NCI-H1105 (cell line): ENCODE measurements at places on chromosomes 2 and 18.

- no peak for DNase-seq
Observed at GRCh38 chr18:710418-711300, 1.8 kb downstream of the ENOSF1 start.

GRCh38 chr2:171530378-171530777, 8.1 kb downstream of the CYBRD1 start:
- DNase-seq, result no peak

GRCh38 chr2:70977605-70978205, 725 bp upstream of the ANKRD53 start:
- peak; percentile 39 for DNase-seq

DNA sequence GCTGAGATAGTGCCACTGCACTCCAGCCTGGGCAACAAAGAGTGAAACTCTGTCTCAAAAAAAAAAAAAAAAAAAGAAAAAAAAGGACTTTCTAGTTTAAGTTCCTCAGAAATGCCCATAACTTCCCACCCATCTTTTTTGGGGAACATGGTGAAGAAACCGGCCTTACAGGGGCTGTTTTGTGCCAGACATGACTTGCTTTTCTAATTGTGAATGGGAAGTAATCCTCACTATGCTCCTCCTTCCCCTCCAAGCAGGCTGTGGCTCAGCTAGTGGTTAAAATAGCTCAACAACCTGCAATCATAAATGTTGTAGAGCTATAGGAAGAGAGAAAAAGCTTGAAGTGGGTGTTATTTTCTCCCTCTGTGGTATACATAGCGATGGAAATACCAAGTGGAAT, 34.1 kb upstream of the OLA1 start:
- DNase-seq, result no peak

DNA sequence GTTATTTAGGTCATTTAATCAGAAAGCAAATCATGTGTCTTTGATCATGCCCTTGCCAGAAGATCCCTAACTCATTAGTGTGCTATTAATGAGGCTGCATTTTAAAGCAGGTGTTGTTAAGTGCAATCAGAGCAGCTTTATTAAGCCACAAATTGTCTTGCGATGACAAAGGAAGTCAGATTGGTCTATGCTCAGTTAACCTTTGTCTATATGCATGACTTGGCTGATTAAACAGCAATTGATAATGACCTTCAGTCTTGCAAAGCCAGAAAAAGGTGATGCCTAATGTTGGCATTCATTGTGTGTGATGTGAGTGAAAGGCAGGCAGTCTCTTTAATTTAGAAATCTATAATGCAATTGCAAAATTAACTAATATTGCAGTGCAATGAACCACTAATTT, 166.9 kb downstream of the RND3 start:
- peak; percentile 29 for DNase-seq

DNA sequence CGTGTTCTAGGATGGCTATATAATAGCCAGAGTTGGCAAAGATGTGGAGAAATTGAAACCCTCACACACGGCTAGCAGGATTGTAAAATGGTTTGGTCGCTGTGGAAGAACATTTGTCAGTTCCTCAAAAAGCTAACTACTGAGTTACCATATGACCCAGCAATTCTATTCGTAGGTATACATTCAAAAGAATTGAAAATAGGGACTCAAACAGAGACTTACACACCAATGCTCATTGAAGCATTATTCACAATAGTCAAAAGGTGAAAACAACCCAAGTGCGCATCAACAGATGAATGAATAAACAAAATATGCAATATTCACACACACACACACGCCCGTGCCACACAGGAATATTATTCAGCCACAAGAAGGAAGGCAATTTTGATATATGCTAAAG, 98.7 kb downstream of the PLA2R1 start:
- DNase-seq, result no peak

- no peak for DNase-seq
Observed at GRCh38 chr18:76431437-76432273, 63.4 kb downstream of the ZNF516 start.

DNA sequence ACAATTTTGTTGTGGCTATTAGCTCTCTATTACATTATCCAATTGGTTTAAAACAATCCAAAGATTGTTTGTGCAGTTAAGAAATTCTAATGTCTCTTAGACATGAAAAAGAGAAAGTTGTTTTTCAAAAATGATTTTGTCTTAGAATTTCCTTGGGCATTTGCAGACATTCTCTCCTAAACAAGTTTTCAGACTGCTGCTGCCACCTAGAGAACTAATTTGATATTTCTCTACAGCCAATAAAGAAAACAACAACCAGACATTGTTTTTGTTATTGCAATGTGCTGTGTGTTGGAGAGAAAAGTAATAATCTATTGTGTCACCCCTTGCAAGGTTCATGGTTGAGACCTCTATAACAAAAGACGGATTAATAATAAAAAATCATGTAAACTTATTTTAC, 119.0 kb upstream of the SYT4 start:
- DNase-seq, result peak; percentile 14

DNA sequence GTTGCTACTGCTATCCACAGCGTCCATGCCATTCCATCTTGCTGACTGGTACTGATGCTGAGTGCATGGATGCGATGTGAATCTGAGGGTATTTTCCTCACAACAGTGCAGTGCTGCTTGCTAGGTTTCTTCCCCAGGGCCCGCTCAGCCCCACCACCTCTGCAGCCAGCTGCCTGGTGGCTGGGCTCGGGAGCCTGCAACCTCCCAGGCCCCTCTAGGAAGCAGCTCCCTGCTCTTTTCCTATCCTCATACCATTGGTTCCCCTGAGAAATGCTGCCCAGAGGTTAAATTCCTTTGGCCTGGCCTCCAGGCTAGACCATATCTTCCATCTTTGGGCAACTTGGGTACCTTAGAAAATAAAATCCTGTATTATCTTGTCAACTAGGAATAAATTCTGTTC, 413.6 kb downstream of the TGIF1 start:
- DNase-seq, result no peak

- no peak for DNase-seq
Observed at GRCh38 chr2:70354264-70354949, 52.5 kb upstream of the FAM136A start.

- DNase-seq, result no peak
Observed at GRCh38 chr2:108958002-108958401, 31.0 kb downstream of the EDAR start.

GRCh38 chr2:99643787-99644418, 154.1 kb upstream of the REV1 start:
- DNase-seq, result no peak

- DNase-seq, result no peak
Observed at GRCh38 chr2:172260336-172260735, 157.6 kb upstream of the DLX2 start.

DNA sequence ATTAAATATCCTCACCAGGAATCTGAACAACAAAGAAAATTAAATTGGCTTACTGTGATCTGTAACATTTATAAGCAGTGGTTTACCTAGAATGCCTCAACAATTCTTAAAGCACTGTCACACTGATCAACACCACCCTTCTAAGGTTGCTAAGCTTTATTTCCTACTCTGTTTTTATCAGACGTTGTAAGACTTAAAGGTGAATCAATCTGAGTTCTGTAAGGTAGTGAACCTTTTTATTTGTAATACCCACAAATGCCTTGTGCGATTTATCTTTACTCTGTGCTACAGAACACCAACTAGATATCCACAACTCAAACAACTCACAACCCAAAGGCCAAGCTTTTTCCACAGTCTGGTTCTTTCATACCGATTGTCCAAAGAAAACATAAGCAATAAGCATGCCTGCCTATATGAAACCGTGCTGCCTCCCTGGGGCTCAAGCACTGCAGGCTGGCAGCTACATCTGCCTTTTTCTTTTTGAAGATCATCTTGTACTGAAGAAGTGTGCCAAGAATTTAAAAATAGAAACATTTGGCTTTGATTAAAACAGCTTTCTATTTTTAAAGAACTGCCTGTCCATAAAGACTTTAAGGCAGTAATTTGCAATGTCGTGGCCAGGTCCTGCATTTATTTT, 490.7 kb downstream of the NUP35 start:
- no peak for DNase-seq

DNA sequence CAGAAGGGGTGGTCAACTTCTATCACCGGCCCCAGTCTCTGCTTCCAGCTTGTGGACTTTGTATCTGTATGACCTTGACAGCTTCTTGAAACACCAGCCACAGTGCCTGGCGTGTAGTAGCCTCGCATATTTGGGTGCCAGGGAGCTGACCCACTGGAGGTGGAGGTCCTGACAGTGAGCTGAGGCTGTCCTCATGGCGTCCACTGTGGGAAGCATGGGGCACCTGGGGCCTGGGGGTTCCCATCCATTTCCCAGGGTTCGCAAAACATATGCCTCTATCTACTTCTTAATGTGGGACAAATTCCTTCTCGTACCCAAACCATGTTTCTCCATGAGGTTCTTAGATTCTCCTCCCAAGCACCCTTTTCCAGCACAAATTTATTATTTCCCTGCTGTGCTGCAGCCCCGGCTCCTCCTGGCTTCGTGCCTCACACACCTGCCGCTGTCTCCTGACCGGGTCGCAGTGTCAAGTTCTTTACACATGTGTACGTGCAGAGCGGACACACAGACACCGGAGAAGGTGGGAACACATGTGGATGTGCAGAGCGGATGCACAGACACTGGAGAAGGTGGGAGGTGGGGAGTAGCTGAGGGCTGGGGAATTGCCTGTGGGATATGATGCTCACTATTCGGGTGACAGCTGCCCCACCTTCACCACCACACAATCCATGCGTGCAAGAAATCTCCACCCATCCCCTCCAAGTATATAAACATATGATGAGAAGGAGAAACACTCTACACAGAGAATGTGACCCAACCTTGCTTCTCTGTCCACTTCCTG, 23.4 kb downstream of the TMEM18 start:
- DNase-seq, result no peak

DNA sequence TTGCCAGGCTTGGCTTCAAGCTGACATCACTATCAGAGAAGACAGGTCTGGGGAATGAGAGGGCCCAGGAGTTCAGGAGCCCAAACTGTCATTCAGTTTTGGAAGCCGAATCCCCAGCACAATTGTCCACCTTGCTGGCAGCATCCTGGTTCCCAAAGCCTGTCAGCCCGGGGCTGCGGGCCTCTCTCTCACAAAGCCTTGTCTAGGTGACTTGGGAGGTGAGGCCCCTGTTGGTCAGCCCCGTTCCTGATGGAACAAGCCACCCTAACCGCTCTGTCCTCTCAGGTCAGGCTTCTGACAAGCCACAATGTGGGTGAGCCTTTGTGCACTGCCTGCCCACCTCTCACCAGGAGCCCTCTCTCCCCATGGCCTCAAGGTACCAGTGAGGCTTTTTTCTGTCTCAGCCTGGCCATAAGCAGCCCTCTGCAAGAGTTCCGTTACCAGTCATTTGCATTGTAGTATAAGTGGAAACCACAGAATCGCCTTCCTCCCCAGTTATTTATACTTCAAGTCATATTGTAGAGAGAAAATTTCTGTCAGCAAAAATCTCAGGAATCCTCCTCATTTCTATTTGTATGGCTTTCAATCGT, 100.6 kb downstream of the MSH2 start:
- no peak for DNase-seq

DNA sequence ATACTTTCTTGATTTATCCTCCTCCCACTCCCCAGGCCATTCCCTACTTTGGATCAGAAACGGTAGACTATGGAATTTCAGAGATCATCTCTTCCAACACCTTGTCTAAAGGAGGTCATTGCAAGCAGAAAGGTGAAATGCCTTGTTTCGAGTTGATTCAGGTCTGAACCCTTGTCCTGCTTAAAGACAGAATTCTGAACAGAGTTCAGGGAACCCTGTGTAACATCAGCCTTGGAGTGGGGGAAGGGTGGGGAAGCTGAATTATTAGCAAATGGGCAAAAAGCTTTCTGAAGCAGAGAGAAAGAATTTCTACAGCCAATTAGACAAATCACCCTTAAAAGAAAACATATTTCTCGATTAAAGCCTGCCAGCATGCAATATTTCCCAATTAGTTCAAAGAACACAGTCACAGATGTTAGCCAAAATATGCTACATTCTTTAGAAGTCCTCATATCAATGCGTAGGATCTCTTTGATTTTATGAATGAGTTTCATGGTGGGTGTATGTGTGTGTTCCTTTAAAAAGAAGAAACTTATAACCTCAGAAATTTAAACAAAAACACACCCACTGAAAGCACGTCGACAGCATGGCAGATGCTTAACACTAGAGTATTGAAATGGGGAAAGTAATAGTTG, 353.1 kb downstream of the RND3 start:
- no peak for DNase-seq

GRCh38 chr2:197498235-197498936, 1.3 kb downstream of the HSPD1 start:
- DNase-seq, result no peak

GRCh38 chr2:26245810-26246209, 1.1 kb downstream of the HADHB start:
- no peak for DNase-seq

DNA sequence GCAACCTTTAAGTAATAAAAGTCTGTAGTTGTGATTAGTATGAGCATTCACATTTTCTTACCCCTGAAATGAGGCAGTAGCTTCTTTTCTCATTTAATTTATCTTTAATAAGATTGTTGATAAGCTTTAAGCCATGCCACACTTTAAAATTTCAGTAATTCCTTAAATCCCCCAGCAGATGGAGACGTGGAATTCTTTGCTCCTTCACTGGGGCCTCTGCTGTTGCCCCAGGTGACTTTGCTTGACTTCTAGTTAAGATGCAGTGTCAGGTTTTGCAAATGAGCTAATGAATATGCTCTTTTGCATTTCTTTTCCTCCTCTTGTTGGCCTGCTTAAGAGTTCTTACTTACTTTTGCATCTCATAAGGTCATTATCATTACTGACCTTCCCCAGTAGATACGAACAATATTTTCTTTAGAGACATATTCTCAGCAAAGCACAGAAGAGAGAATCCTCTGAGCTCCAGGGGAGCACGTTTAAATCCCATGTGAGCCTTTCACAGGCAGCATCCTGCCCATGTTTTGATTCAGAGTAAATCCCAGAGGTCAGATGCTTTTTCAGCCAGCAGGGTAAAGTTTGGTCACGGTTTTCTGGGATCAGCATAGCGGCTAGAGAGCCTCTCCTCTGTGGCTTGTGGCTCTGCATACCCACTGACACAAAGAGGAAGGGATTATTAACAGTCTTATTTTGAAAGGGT, 222.9 kb downstream of the PTPRM start:
- DNase-seq, result no peak

DNA sequence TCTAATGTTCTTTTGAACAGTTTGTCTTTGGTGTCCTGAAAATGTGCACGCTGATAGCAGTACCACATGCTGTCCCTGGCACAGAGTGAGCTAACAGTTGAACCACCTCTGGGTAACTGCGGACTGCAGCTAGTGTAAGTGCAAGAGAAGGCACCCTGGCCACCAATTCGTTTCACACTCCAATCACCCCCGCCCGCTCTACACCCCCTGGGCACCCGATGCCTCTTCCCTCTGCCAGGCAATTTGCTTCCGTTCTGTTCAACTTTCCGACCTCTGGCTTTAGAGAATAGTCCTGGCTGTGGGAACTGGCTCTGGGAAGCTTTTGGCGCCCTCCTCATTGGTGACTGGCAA, 1.4 kb downstream of the DOCK10 start:
- no peak for DNase-seq

GRCh38 chr2:48414980-48415835, 114.7 kb upstream of the STON1 start:
- no peak for DNase-seq

DNA sequence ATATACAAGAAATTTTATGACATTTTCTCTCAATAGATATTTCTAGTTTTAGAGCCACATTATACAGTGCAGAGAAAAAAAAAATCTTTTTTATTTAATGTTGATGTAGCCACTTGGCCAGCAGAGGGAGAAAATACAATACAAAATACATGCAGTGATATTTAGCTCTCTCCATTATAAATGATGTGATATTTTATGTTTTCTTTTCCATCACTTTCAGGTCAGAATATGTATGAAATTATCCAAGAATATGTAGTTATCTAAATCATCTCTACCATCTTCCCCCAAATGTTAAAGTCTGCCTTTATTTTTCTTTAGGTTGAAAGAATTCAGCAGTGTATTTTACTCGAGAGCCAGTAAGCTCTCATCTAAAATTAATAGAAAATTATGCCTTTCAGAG, 533.6 kb upstream of the FSHR start:
- DNase-seq, result peak; percentile 3
